ENCODE measurements at places on chromosomes 2 and 18.

DNA sequence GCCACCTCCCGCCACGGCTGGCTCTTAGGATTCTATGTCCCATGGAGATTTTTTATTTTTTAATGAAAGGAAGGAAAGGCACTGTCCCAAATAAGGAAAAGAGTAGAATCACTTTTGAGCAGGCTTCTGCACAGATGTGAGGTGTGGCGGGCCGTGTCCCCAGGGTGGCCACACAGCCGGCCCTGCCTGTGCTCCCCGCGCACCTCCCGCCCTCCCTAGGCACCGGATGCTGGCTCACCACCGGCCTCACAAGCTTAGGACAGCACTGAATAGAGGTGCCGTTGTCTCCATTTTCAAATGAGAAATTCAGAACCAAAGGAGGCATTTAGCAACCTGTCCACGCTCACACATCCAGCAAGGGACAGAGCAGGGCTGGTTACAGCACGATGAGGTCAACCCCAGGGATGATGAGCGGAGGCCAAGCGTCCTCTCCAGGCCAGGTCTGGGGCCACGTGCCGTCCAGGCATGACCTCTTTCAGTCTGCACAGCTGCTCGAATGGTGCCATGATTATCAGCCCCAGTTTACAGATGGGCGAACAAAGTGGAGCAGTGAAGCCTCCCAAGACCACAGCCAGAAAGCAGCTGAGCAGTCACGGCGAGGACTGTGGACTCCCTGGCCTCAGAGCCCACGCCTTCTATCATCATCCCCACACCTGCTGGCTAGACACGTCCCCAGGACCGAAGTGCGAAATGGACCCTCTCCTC lies 20.7 kb upstream of the TEX51 start:
- DNase-seq, result no peak

- DNase-seq, result no peak
Measured at GRCh38 chr2:219035942-219036341, 5.4 kb downstream of the CFAP65 start.

DNA sequence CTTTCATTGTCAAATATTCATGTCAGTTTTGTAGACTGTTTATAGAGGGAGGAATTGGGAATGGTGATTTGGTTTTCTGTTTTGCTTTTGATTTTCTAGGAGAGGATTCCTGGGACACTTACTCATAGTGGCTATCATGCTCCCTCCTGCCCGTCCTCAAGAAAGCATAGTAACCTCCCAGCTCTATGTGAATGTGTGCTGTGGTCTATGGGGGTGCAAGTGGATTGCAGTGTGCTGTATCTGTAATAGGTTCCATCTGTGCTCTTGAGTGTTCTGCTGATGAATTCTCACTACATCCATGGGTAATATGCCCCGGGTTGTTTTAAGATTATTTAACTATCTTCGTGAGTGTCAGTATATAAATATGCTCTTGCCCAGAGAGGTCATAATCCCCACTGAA lies 811.3 kb downstream of the CNTNAP5 start:
- DNase-seq, result no peak

- DNase-seq, result no peak
Measured at GRCh38 chr18:75183524-75183923, 25.4 kb downstream of the PTGR3 start.

GRCh38 chr2:240712121-240712520 lies 20.5 kb downstream of the AQP12A start:
- DNase-seq, result no peak

Measured in NCI-H1436 treated with DMSO at 0.1 percent for 48 hours (cell line).